ENCODE measurements at places on chromosomes 3 and 15.

GRCh38 chr15:75091814-75092213 is 68.4 kb downstream of the PPCDC start:
- DNase-seq: peak; percentile 59

- no peak for DNase-seq
Measured at GRCh38 chr3:159586571-159587202, 401.9 kb upstream of the IL12A start.

DNA sequence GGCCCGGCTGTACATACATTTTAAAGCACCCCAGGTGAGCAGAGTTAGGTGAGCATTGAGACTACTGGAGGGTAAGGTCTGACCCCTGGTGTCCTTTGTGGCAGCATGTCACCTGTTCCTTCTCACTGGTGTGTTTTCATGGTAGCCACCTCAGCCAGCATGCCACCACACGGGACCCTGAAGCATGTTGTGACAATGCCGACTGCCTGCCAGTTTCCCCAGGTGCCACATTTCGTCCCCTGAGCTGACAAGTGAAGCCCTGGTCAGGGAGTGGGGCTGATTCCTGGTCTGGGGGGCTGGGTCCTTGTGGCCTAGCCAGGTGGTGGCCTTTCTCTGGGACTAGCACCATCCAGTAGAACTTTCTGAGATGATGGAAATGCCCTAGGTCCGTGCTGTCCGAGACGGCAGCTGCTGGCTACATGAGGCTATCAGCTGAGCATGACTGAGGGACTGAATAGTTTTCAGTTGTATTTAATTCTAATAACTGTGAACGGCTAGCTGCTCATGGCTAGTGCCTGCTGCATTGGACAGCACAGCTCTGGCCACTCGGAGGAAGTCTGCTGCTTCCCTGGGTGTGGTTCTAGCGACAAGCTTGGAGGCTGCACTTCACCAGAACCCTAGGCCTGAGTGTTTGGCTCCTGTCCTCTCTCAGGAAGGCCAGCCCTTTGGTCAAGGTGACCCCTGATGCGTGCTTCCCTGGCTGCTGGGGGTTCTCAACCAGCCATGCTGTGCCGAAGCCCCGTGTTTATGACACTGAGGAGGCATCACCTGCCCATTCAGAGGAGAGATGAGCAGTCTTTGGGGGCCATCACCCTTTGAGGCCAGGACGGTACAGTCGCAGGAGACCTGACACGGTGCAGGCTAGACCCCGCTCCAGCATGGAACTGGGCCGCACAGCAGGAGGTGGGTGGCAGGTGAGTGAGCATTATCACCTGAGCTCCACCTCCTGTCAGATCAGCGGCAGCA is 3.9 kb downstream of the C3orf22 start:
- DNase-seq: no peak

DNA sequence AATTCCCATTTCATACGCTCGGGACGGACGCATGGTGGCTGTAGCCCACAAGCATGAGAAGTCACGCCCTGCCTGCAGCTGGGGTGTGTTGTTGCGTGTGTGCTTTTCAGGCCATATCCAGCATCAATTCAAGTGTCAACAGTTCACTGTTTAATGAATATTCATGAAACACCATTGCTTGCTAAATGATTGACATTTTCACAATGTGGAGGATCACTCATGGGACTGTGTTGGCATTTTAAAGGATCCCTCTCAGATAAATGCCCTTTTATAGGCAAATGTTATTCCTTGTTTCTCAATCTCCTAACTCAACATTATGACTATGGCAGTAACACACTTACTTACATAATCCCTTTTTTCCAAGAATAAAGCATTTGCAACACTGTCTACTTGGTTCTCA is 511.3 kb downstream of the GABRG3 start:
- no peak for DNase-seq

DNA sequence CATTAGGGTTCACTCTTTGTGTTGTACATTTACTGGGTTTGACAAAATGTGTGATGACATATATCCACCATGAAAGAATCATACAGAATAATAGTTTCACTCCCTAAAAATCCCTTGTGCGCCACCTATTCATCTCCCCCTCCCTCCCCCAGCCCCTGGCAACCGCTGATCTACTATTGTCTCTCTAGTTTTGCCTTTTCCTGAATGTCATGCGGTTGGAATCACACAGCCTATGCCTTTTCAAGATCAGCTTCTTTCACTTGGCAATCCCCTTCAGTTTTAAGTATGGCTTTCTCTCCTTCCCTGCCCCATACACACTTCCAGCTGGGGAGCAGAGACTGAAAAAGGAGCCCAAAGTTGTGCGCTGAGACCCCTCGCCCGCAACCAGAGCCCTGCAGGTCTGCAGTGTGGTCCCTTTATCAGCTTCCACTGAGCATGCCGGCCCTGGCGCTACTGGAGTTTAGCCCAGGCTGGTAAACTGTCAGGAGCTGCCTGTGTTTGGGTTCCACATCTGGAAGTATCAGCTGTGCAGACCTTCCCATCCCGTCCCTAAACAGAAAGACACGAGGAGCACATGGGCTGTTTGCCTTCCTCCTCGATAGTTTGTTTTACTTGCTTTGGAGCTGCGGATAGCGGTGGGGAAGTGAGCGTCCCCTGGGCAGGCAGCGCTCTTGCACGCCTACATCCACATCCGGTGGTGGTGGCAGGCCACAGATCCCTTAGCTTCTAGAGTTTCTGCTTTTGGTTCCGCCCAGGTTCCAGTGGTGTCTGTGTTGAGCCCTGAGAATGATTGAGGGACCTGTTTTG is 12.3 kb downstream of the BOC start:
- DNase-seq: peak; percentile 73

- peak; percentile 56 for DNase-seq
Measured at GRCh38 chr3:185280572-185281365, 26.9 kb upstream of the EHHADH start.

DNA sequence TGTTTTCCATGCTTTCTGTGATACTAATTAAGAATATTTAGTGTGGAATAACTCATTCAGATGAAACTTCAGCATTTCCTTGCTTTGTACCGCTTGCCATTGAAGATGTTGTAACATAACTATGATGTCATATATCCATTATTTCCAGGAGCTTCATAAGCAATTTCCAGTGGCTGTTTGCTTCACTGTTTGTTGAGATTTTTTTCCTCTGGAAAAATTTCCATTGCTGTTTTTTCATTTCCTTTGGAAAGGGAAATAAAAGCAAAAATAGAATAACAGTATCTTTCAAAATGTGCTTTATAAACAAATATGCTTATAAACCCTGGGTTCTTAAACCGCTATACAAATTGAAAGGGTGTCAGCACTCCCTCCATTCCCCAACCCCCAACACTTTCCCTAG is 319.6 kb upstream of the SEMA6D start:
- no peak for DNase-seq

DNA sequence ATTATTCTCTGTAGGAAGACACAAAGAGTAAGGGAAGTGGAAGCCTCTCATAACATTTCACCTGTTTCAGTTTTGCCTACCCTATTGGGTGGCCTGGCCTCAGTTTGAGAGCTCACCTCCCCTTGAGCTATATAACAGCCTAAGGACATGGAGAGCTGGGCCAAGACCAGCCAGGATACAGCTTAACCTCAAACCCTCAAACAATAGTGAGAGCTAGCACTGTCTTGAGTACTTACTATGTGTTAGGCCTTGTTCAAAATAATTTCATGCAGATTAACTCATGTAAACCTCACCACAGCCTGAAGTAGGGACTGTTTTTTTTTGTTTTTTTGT is 15.0 kb upstream of the TBL1XR1 start:
- no peak for DNase-seq

- DNase-seq: no peak
Measured at GRCh38 chr15:50108461-50108860, 10.6 kb downstream of the ATP8B4 start.

GRCh38 chr15:74792227-74793016 is 10.5 kb downstream of the CSK start:
- no peak for DNase-seq

DNA sequence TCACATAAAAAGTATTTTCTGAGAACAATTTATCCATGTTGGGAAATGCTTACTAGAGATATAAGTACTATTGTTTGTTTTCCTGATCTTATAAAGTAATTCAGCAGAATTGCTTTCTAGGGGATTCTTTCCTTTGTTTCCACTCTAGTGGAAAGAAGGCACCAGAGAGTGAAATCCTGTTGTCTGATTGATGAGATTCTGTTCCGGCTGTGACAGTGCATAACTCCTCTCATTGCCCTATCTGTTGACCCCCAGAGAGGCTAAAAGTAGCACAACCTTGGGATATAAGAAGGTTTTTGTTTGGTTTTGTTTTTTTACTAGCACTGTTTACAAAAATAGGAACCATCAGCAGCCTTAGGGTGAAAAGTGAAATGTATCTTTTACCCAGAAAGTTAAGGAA is 114.1 kb downstream of the ALCAM start:
- DNase-seq: no peak

GRCh38 chr3:129628169-129628522 is 21.7 kb upstream of the PLXND1 start:
- DNase-seq: no peak

GRCh38 chr3:160796089-160796812 is 40.2 kb downstream of the PPM1L start:
- no peak for DNase-seq

DNA sequence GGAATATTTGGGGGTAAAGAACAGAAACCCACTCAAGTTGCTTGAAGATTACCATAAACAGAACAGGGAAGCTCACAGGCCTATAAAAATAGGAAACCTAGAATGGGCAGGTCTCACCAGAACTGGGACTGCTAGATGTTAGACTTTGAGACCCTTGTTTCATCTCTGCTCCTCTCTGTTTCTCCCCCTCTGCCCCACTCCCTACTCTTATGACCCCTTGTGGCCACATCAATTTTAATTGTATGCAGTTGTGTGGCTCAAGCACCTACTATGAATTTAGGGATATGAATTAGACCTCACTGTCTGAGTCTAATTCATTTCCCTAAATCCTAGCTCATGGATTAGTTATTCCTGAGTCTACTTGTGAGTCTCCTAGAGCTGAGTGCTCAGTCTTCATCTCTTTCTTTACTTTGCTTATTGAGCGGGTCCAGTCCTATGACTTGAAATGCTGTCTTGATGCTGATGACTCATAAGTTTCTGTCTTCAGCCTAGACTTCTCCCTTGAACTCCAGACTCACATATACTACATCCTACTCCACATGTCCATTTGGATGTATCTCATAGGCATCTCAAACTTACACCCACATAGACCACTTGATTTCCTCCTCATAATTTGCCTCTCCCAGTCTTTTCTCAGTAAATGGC is 78.7 kb downstream of the ITPR1 start:
- DNase-seq: peak; percentile 56

DNA sequence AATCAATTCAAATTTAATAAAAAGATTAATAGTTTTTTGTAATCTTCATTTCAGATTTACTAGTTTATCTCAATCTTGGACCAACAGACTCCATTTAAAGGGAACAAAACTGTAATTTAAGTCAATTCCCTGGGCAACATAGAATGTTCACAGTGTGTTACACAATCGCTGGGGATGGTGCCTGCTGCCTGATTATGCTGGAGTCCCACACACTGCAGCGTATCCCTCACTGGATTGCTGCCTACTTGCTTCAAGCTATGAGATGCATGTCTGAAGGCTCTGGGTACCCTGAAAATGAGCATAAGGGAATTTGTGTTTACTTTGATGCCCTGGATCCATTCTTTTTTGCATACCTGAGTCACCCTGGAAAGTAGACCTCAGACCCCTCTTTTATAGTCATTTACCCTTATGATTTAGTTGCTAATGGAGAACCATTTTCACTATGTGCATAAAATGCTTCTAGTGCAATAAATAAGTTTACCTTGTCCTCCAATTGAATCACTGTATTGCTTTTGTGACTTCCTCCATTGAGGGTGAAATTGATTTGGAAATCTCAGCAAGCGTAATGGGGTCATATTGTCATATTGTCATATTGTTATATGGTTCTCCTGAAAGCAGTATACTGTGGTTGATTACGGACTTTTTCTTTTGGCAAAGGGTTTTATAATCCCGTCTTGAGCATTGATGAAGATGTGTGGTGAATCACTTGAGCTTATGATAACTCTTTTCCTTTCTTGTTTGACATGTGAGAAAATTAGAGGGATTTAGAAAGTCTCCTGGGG is 35.9 kb downstream of the ITPR1 start:
- peak; percentile 62 for DNase-seq

DNA sequence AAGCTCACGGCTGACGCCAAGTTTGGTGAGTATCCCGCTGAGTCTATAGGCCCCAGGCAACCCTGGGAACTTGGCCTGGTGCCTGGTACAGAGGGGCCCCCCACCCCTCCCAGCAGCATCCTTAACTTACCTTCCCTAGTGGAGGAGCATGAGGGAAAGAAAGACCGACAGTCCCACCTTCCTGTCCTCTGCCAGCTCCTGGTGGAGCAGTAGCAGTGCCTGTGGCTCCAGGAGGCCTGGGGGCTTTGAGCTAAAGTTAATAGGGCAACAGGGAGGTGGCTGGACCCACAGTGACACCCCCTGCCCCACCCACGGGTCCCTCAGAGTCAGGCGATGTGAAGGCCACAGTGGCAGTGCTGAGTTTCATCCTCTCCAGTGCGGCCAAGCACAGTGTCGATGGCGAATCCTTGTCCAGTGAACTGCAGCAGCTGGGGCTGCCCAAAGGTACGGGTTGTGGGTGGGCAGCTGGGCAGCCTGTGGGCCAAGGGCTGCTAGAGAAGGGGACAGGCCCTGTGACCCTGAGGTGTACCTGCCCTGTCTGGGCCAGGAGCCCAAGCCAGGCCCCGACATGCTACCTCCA is 2.9 kb downstream of the COMMD4 start:
- DNase-seq: no peak

GRCh38 chr3:195812366-195812765 is 637 bp upstream of the MUC4 start:
- no peak for DNase-seq

DNA sequence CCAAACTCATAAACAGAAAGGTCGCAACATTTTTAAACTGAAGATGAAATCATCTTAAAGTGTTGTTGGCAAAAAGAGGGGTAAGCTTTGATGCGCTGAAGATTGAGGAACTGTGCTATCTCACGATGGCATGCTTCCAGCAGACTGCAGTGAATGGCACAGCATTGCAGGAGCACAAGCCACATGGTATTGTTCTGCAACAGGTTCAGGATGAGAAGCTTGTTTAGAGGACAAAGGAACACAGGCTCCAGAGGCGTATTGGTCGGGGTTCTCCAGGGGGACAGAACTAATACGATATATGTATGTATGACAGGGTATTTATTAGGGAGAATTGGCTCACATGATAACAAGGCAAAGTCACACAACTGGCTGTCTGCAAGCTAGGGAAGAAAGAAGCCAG is 13.8 kb upstream of the PLD1 start:
- peak; percentile 60 for DNase-seq

DNA sequence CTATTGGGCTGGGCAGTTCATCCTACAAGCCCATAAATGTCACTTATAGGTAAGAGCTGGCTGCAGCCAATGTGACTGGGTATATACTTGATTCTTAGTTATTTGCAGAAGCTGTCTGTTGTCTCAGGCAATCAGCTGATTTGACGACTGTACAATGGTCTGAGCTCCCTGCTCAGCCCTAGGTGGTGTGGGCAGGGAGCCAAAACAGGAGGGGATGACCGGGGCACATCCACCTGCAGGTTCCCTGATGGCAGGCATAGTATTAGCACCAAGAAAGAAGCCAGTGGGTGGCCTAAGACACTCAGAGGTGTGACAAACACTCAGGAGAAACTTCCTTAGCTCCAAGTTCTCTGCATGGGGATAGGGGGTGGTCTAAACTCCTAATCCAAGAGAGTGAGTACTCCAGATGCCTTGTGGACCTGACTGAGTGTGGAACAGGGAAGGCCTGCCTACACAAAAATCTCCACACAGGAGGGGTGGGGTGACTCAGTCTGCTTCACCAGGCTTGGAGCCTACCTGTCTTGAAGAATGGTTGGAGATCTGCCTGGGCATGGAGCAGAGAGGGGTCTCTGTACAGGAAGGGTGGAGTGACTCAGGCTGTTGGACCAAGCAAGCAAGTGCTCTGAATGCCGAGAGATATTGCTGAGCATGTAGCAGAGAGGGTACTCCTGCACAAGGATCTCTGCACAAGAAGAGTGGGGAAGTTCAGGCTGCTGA is 690.4 kb upstream of the NAALADL2 start:
- DNase-seq: no peak

Data from suppressor macrophage treated with lipopolysaccharide for 1 hour (primary cell).